Mesothelial cell of epicardium (in vitro differentiated cells): ENCODE measurements at places on chromosomes 3 and 15.

DNA sequence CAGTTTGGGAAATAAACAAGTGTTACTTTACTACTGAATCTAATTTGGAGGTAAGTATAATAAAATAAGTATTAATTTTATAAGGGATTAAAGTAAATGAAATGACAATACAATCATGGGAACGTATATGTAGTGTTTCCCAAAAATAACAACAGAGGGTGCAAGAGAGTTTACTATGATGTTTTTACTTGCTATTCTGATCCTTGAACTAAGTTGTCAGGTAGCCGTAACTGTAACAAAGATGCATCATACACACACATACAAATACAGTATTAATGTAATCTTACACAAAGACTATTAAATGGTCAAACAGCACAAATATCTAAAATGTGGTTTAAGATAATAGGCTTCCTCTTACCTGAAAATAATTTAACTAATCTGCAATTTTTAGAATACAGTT, 311.4 kb downstream of the TBC1D5 start:
- DNase-seq, result no peak

- no peak for DNase-seq
Measured at GRCh38 chr15:101396484-101397261, 92.8 kb downstream of the PCSK6 start.

- no peak for DNase-seq
Measured at GRCh38 chr3:34067536-34068051, 269.2 kb downstream of the PDCD6IP start.

DNA sequence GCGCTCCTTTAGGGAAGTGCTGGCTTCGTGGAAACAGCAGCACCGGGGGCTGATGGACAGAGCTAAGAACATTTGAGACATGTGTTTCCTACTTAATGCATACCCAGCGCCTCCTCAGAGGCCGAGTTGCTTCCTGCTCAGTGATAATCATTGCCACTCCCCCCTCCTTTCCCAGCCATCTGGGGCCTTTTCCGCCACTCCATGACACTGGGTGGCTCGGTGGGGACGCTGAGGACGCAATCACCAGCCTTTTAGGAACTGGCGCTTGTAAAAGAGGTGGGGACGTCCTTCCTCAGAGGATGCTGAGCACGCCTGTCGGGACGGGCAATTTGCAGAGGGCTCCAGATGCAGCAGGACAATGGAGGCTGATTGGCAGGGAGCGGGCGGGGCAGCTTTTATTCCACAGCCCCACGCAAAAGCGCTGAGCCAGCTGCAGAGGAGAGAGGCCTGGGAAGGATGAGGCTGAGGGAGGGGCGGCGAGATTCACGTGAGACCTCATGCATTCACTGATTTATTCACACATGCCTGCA, 22.2 kb upstream of the IQSEC1 start:
- no peak for DNase-seq

- DNase-seq, result no peak
Measured at GRCh38 chr3:37772773-37773354, 88.8 kb upstream of the CTDSPL start.

DNA sequence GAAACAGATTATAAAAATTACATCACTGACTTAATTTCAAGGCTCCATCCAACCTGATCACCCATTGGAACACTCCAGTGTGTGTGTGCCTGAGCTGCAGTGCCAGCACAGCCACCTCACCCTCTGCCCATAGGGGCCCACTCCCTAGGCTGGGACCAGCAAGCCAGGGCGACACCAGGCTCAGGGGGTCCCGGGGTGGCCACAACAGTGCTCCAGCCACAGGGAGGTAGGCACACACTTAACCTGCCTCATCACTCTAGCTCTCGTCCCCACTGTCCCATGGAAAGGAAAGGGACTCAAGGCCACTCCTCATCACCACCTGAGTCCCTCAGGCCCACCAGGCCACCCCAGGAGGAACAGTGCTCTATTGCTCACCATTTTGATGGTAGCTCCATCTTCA, 24.9 kb downstream of the ZXDC start:
- DNase-seq, result no peak

DNA sequence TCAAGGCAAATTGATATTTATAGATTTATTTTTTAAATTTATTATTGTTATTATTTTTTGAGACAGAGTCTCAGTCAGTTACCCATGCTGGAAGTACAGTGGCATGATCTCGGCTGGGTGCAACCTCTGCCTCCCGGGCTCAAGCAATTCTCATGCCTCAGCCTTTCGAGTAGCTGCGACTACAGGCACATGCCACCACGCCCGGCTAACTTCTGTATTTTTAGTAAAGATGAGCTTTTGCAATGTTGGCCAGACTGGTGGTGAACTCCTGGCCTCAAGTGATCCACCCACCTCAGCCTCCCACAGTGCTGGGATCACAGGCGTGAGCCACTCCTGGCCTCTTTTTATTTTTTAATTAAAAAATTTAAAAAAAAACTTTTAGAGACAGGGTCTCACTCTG, 19.0 kb downstream of the SPG21 start:
- no peak for DNase-seq

DNA sequence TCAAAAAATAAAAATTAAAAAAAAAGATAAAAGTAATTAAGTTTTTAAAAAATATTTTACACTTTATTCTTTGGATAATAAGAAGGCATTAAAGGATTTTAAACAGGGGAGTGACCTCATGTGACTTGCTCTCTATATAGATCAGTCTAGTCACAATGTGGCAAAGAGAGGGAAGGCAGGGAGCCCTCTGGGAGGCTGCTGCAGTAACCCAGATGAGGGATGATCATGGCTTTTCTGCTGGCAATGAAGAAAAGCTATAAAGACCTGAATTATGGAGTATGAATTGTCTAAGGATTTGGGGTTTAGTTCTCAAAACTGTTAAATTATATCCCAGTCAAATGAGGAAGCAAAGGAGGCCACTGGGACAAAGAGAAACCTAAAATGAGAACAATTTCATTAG, 58.1 kb downstream of the SUMF1 start:
- DNase-seq, result no peak

DNA sequence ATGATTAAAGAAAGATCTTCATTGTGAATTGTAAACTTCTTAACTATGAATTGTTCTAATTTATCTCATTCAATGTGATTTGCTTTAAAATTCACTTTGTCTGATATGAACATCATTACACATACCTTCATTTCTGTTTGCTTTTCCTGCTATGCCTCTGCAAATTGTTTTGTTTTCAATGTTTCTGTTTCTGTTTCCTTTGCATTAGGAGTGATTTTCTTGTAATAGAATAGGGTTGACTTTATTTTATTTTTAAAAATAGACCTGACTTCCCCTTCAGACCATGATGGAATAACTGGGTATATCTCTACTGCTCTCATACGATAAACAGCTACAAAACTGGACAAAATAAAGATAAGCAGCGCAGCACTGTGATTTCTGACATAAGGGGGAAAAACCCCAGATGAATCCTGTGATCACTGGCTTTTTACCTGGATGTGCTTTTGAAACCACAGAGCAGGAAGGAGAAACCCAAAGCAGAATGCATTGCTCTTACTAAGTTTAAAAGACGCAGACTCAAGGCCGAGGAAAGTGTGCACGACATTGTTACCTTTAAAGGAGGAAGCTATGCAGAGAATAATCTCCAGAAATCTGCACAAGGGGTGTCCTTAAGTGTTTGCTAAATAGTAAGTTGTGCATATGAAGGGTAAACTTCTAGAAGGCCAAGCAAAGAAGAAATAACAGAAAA, 420.2 kb downstream of the TBC1D5 start:
- DNase-seq, result no peak

GRCh38 chr15:95454403-95455262, 875.9 kb upstream of the NR2F2 start:
- DNase-seq, result no peak

- no peak for DNase-seq
Measured at GRCh38 chr3:24160424-24161095, 215.5 kb downstream of the NR1D2 start.
